ENCODE measurements at places on chromosomes 16 and 17. TPM values are rescaled to one million over a fixed set of nuclear protein-coding genes. Genes with fewer than 3 reads are reported as not detected.

Gene GSE1
- 3.3 TPM for polyA plus RNA-seq

Gene RAPGEFL1
- polyA plus RNA-seq = 0.40 TPM

Gene SLC5A2
- polyA plus RNA-seq = 0.15 TPM

Gene SDR42E1
- polyA plus RNA-seq = 0.88 TPM

Gene SOCS3
- 6.8 TPM for polyA plus RNA-seq

Gene KRT10
- polyA plus RNA-seq = 194 TPM

Gene MT1F
- polyA plus RNA-seq = 4.1 TPM

Gene HOXB13
- polyA plus RNA-seq = not detected

Gene TBC1D3I
- polyA plus RNA-seq = 0.36 TPM

Data from naive B cell (primary cell).